Breast epithelium (tissue), 4 donors: ENCODE measurements at places on chromosomes 2 and 18. TPM values are rescaled to one million over a fixed set of nuclear protein-coding genes. Genes with fewer than 3 reads are reported as not detected.

The DARS1 gene
- 117 TPM for total RNA-seq

The PTPN2 gene
- 38.4 TPM for total RNA-seq

DNA sequence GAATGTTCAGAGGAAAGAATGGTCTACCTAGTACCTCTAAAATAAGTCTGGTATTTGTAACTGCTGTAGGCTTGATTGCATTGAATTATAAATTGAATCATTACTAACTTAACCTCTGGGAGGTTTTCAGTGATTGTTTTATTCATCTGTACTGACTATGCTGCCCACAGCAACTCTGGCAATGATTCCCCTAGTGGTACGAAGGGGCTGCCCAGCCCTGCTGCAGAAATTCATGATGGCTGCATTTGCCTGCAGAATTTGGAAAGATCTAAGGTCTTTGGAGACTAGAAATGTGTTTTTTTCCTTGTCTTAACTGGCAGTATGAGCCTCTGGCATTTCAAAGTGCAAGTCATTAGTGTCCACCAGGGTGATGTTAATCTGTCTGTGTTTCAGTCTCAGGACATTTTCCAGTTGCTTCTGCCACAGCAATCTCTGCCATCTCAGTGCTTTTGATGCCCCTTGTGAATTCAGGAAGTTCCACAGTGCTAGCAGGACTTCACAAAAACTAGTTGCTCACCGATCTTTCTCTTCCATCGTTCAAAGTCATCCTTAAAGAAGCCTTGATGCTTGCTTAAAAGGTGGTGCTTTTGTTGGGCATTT is 13.4 kb upstream of the LRPPRC start:
- no peak for DNase-seq

- no peak for DNase-seq
Observed at GRCh38 chr2:240561325-240561971, 1.3 kb downstream of the DUSP28 start.

DNA sequence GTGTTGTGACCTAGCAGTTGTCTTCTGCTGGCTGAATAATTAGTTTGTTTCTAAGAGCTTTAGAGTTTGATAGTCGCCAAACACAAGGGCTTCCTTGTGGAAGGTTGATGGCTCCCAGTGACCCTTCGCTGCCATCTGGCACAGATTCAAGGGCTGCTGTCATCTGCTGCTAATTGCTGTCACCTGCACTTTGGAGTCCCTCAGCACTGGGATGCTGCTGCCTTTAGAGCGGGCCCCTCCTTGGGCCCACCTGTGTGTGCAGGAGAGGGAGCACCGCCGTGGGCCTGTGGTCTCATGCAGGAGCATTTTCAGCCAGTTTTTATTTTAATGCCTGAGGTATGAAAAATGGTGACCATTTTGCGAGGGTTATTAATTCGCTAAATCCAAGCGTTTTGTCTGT is 154.0 kb upstream of the NFATC1 start:
- no peak for DNase-seq

The THUMPD2 gene
- total RNA-seq, result 22.0 TPM
